Stimulated activated CD4-positive, alpha-beta T cell treated with anti-CD3 and anti-CD28 coated beads, Interleukin-2, amount 100 ng/mL, for 4 hours (primary cell): ENCODE measurements at places on chromosomes 2 and 18.

- no peak for DNase-seq
These were observed 146.9 kb downstream of the METTL4 start for GRCh38 chr18:2424420-2424819.

DNA sequence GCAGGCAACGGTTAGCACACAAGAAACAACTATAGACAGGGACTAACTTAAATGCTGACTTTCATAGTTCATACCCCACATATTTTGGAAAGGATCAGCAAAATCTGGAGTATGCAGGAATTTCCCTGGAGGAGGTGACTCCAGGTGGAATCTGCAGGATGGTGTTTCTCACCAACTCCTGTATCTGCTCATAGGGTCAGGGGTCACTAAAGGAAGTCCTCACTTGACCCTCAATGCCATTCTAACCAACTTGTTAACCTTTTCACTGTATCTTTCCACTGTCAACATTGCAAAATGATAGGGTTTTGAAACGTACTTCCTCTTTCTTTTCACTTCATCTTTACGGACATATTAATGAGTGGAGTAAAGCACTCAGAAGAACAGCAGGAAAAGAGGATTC is 207.0 kb upstream of the CXCR4 start:
- no peak for DNase-seq

- DNase-seq: no peak
These were observed 21.9 kb downstream of the NRP2 start for GRCh38 chr2:205704127-205704741.

DNA sequence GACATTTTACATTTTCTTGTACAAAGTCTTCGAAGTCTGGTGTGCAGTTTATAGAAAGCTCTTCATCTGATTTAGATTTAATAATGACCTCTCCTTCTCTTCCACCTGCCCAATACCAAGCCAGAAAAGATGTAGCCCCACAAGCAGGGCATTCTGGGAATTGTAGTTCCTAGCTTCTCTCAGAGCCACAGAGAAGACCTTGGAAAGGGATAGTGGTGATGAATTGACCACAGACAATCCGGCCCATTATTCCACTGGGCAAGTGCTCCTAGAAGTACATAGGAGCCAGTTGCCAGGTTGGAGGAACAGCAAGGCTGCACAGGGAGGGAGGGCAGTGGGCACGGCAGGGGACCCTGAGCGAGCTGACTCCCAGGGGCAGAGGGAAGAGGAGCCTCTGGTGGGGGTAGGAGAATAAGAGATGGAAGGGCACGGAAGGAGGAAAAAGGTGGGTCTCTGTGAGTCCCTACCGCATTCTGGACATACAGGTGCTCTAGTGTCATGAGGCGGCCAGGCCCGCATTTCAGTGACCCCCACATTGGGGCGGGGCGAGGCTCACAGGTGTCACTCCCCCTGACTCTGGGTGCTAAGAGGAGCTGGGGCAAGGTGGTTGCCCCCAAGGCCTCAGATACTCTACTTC is 152.5 kb upstream of the HAAO start:
- DNase-seq: no peak

DNA sequence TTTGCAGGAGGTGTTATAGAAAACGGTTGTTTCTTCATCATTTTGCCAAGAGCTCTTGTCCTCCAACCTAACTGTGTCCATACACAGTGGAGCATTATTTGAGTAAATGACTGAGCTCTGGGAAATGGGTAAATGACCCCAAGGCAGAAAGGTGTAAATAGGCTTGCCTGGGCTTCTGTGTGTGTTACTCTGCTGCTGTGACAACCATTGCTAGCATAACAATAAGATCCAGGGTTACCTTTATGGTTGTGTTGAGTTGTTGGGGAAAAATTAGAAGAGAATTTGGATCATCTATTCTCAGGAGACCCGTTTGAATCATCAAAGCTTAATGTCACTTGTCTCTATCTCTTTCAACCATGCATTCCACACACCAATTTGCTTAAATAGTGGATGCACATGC is 672.7 kb downstream of the DPP10 start:
- no peak for DNase-seq

- no peak for DNase-seq
These were observed 54.4 kb upstream of the LINC00305 start for GRCh38 chr18:64203295-64203694.

- DNase-seq: no peak
These were observed 489.9 kb downstream of the NYAP2 start for GRCh38 chr2:225889452-225889851.

GRCh38 chr2:18474700-18475099 is 85.8 kb downstream of the RDH14 start:
- DNase-seq: no peak

DNA sequence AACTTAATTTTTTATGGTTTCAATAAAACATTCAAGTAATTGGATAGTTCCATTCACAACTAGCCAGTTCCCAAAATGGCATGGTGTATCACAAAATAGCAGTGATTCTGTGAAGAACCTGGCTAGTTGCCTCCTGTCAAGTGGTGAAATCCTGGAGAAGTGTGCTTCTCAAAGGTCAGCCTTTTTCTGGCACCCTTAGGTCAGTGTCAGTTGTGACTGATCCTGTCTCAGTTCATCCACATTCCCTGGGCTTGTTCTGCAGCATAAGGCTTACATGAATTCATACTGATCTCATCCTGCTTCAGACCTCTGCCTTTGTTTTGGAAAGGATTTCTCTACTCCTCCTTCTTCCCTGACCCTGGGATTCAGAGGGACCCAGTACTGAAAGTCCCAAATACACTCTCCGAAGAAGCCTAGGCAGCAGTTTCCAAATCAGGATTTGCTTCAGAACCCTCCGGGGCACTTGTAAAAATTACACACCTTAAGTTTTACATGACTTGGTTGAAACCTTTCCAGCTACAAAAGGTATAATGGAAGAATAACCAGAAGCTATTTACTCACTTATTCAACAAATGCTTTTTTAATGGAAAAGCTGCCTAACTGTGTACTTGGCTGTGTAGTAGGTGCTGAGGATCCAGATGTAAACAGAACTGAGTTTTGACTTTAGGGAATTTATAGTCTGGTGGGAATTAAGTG is 11.0 kb downstream of the MAP3K20 start:
- no peak for DNase-seq

DNA sequence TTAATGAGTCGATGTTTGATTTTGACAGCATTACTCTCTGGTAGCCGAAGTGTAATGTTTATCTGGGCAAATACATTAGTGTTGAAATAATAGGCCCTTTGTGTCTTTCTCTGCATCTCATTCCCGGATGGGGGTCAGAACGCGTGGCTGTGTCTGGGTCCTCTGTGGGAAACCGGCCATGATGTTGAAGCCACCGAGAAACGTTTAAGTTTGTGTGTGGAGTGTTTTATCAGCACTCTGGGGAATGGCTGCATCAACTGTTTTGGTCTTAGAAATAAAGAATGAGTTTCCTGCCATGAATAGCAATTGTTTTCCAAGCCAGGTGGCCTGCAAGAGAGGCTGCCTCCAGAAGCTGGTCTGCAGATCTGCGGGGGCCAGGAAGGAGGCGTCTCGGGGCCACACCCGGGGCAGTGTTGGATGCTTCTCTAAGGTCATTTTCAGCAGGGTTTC is 69.7 kb downstream of the RNF144A start:
- DNase-seq: no peak

- no peak for DNase-seq
These were observed 159.0 kb downstream of the MYCN start for GRCh38 chr2:16099326-16099725.

DNA sequence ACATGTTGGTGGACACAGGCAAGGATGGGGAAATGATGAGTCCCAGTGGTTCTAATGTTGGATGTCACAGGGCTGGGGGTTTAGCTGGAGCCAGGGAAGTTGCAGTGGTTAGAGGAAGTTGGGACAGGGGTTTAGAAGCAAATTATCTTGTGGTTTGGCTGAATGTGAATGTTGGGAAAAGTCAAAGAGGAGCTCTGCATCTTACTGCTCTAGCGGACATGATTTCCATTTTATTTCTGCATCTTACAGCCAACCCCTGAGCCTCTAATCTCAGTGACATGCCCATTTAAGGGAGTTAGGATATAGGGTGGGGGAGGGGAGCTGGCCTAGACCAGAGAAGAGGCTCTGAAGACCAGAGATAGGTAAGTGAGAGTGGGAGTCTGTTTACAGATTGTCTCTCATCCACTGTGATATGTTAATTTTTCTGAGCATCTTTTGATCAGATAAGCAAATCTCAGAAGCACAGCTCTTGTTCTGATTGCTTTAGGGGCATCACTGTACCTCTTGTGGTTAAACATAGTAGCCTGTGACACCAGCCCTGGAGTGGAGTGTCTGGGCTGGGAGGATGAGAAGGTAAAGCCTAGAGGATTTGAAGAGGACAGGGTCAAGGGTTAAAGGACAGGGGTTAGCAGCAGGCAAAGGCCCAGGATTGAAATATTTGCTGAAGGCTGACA is 43.6 kb downstream of the SETBP1 start:
- no peak for DNase-seq

- no peak for DNase-seq
These were observed 733 bp upstream of the CXCR2 start for GRCh38 chr2:218125095-218125494.

DNA sequence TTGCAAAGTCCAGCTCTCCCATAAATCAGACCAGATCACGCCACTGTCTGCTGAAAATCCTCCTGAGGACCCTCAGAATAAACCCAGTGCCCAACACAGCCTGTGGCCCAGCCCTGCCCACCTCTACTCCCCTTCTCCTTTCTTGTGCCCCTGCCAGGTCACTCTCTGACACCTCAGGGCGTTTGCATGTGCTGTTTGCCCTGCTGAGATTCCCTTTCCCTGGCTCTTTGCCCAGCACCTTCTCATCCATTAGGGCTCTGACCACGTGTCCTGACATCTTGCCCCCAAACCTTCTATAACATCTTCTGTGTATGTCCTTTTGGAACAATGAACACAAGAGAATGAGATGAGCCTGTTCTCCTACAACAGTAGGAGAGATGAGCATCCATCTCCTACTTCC is 18.5 kb upstream of the NMUR1 start:
- DNase-seq: no peak

DNA sequence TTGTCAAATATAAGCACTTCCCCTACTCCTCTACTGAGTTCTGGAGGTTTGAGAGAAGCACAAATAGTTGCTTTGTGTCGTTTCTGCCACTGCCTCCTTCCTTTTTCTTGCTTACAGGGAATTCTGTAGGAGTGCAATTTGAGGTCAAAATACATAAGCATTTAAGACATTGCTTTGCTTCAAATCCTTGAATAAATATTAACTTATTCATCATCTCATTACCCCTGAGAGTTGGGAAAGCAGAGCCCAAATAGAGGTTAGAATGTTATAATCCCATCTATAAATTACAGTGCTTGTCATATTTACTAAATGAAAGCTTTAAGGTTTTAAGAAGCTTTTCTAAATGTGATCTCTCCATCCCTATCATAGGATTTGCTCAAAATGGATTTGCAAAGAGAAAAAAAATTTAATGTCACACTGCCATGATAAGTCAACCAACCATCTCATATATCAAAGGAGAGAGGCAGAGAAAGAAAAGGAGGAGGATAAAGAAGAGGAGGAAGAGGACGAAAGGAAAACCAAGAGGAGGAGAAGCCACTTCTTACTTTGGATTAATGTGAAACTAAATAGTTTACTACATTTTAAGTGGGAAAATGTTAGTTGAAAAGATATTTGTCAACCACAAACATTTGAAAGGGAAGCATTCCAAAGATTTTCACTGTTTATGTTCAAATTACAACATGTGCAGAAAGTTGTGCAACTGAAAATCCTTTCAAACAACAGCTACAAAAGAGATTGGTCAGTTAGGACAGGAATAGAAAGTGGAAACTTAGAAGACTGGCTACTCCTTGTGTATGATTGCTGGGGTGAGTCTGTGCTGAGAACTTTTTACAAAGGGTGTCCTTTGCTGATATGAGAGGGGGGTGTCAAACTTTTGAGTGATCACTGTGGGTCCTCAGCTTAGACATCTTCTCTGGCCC is 277.3 kb upstream of the FN1 start:
- DNase-seq: no peak

- DNase-seq: no peak
These were observed 41.3 kb downstream of the BCL11A start for GRCh38 chr2:60512062-60512622.

- no peak for DNase-seq
These were observed 40.1 kb upstream of the SOS1 start for GRCh38 chr2:39160982-39161381.

- no peak for DNase-seq
These were observed 24.5 kb downstream of the ZEB2 start for GRCh38 chr2:144495227-144496091.

- DNase-seq: no peak
These were observed 2083.0 kb upstream of the CELF4 start for GRCh38 chr18:39648616-39649015.

GRCh38 chr2:222319586-222320435 is 21.0 kb upstream of the PAX3 start:
- DNase-seq: no peak

- no peak for DNase-seq
These were observed 363.6 kb downstream of the ZNF521 start for GRCh38 chr18:24988253-24988840.

- DNase-seq: no peak
These were observed 22.2 kb upstream of the TTC39C start for GRCh38 chr18:23992089-23992940.

- DNase-seq: no peak
These were observed 32.6 kb downstream of the BCL2 start for GRCh38 chr18:63286926-63287325.

- no peak for DNase-seq
These were observed 7.3 kb downstream of the SFXN5 start for GRCh38 chr2:73063909-73064875.

GRCh38 chr2:237165405-237166276 is 80.0 kb downstream of the COPS8 start:
- DNase-seq: no peak

DNA sequence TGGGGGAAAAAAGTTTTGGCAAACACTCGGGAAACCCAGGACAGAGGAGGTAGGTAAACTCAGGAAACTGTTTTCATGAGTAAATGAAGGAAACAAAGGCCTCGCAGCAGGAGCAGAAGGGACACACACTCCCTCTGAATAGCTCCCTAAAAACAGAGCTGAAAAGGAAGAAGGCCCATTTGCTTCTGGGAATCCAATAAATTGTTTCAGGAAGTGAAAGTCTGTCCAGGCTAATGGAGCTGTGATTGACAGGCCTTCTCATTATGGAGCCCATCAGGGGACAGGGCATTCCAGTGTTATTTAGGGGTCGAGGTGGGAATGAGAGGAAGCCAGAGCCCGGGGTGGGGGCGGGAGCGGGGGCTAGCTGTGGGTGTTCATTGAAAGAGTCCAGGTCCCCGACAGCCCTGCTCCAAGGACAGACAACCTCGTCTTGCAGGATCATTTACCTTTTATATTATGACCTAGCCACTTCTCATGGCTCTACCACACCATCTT is 81.2 kb downstream of the GBX2 start:
- DNase-seq: no peak

DNA sequence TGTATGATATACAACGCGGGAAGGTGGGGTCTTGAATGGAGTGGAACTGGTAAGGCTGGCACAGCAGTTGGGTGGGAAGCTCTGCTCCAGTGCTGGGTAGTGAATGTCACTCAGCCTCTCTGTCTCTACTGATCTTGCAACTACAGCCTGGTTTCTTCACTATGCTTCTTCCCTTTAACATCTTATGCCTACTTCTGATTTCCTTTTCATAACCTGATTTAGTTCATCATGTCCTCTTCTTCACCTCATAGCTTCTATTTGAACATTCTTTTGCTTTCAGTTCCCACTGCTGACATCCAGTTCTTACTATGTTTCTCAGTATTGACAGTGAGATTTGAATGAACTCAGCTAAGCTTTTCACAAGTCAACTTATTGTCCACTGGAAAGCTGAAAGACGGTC is 286.2 kb downstream of the ARL6IP6 start:
- DNase-seq: no peak
